ENCODE measurements at places on chromosomes 4 and X.

GRCh38 chr4:9611101-9611500, 166.9 kb downstream of the DEFB131A start:
- no peak for DNase-seq

DNA sequence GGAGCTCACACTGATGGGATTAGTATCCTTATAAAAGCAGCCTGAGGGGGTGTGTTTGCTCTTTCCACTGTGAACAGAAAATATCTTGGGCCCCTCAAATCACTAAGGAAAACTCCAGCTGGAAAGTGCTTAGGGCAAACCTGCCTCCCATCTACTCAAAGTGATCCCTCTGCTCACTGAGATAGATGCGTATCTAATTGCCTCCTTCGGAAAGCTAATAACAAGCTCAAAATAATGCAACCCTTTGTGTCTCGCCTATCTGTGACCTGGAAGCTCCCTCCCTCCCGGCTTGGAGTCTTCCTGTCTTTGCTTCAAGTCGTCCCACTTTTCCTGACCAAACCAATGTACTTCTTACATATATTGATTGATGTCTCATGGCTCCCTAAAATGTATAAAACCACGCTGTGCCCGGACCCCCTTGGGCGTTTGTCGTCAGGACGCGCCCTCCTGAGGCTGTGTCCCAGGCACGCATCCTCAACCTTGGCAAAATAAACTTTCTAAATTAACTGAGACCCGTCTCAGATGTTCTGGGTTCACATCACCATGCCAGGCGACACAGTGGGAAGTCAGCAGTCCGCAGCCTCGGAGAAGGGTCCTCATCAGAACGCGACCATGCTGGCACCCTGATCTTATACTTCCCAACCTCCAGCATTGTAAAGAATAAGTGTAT, 34.1 kb upstream of the SORCS2 start:
- DNase-seq: no peak

DNA sequence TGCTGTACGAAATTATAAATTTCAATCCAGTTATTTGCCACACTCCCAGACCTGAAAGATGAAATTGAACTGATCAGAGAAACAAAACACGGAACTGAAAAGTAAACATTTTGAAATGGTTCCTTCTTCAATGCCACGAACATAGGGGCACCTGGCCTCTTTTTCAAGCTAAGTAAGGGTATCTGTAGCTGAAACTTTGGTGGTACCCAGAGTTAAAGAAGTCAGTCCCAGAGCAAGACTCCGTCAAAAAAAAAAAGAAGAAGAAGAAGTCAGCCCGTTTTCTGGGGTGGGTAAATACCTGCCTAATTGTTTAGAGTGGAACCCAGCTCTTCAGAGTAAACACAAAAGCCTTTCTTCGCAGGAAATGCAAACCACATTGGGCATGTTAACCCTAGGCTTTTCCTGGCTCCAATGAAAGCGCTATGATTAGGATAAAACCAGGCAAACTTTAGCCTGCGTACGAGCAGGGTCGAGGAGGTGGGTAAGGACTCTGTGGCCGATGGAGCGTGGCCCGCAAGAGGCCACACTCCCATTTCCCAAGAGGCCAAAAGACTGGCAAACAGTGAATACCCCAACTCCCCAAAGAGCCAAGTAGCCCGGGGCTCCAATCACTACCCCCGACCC, 1.3 kb downstream of the ANTXR2 start:
- DNase-seq: no peak

DNA sequence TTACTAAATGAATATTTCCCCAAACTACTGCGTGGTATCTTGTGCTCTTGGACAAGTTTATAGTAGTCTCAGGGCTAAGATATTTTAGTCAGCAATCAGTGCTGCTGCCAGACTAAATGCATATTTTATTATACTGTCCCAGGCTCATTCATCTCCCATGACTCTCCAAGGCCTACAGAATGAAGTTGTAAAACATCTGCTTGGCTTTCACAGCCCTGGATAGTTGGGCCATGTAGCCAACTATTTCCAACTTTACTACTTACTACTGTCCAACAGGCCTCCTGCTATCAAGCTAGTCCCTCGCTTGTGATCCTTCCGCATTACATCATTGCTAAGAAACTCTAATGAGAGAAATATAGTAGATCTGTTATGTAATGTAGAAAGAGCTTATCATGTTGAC, 31.4 kb downstream of the MAGEB16 start:
- DNase-seq: no peak

DNA sequence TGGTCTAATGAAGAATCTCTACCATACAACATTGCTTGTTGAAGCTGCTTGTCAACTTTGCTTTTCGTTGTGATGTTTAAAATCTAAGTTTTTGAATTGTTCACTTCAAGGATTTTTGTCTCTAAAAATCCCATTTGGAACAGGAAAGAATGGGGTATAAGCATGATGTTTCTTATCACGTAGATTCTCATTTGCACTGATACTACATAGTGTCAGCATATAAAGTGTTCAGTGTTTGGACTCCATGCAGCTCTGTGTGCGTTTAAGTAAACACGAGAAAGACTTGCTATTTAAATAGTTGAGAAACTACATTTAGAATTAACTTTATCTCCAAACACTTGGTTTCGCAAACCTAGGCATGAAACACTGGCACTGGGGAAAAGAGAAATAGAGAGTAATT, 452.5 kb downstream of the NKX6-1 start:
- DNase-seq: no peak

GRCh38 chr4:180923486-180923885, 1319.7 kb upstream of the TENM3 start:
- DNase-seq: no peak

GRCh38 chr4:156939801-156940200, 31.8 kb downstream of the PDGFC start:
- DNase-seq: no peak

DNA sequence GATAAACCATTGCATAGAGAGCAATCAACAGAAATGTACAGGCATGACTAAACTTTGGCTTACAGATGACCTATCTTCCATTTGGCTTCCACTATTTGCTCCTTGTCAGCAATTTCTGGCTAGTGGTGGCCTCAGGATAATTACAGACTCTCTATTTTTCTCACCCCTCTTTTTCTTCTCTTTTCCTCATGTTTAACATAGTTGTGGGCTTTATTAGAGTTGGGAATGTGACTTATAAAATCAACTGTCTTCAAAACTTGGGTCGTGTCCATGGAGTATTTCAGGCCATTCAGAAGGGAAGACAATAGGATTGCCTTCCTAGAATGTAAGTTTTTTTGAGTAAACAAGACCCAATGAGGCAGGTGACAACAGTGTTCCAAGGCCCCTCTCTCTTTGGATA, 236.2 kb downstream of the FRAS1 start:
- DNase-seq: no peak

GRCh38 chr4:56764775-56765174, 56.7 kb downstream of the SPINK2 start:
- DNase-seq: no peak

GRCh38 chrX:133781174-133781573, 204.2 kb downstream of the GPC3 start:
- no peak for DNase-seq

- no peak for DNase-seq
Observed at GRCh38 chrX:129955682-129956081, 26.8 kb upstream of the BCORL1 start.

- no peak for DNase-seq
Observed at GRCh38 chr4:55241461-55241860, 104.6 kb upstream of the SRD5A3 start.

GRCh38 chr4:153728660-153729059, 31.2 kb downstream of the RNF175 start:
- no peak for DNase-seq

- no peak for DNase-seq
Observed at GRCh38 chr4:128244379-128244778, 43.2 kb downstream of the PGRMC2 start.

GRCh38 chrX:137101273-137101990, 67.6 kb upstream of the GPR101 start:
- no peak for DNase-seq

GRCh38 chr4:158580064-158580463, 58.4 kb downstream of the RXFP1 start:
- DNase-seq: no peak

GRCh38 chrX:78624426-78624825, 34.7 kb downstream of the RTL3 start:
- no peak for DNase-seq

GRCh38 chr4:119204916-119205315, 7.6 kb upstream of the USP53 start:
- no peak for DNase-seq

GRCh38 chr4:67475155-67475554, 70.1 kb downstream of the CENPC start:
- DNase-seq: no peak

DNA sequence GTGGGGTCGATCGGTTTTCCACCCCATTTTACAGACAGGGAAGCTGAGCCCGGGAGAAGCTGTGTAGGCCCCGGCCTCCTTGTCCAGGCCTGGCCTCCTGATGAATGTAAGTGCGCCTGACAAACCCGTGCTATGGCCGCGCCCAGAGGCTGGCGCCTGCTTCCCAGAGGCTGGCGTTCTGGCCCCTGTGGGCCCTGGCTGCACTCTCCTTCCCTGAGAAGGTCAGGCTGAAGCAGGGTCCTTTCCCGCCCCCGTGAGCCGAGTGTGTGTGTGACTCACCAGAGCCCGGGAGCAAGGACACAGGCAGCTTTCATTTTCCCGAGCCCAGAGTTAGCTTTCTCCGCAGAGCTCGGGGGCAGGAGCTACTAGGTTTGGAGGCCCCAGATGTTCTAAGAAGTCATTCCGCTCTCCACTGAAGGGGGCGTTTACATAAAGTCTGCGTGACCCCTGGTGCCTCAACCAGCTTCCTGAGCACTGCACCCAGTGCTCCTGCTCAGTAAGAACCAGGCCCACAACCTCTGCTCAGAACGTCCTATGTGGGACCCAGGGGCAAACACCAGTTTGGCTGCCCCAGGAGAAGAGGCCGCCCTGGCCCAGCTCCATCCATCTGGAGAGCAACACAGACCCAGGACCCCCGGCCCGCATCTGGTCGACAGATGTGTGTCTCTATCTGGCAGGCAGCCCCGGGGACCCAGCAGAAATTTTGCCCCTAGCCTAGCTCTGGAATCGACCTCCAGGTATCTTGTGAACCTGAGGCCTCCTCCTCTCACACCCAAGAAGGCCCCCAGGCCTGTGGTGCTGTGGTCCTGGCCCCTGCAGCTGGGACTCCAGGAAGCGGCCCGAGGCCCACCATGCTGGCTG, 13.6 kb downstream of the UVSSA start:
- no peak for DNase-seq

DNA sequence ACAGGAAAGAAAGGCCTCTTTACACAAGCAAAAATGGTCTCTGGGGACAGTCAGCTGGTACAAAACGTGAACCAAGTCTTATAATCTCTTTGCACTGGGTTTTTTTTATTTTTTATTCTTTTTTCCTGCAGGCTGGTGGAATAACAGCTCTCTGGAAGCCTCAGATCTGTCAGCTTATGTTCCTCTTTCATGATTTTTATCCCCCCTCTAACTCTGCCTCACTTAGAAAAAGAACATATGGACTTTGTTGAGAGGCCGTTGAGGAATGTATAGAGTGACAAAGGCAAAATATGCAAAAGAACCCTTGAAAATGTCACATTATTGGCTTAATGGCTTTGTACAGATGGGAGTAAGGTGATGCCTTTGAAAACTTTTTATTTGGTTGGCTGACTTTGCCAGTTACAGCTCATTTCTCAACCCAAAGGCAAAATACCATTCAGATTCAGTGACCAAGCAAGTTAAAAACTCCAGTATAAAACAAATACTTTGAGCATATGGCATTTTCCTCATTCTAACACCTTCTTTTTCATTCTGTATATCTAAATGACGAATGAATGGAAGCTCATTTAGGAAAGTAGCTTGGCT, 111.1 kb downstream of the RNF150 start:
- DNase-seq: no peak

DNA sequence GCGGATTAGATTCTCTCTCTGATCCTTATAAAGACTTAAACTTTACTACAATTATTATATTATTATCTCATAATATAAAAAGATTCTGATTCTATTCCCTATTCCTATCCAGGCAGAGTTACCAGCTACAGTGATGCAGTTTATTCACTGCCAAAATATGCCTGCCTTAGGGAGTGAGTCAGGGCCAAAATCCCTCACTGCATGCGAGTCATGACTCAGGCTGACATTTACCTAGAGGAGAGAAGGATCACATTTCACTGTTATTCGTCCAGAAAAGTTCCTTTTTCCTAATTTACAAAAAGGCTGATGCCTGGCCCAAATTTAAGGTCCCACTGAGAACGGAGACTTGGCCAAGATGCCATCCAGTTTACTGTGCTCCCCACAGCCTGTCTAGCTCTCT, 168.5 kb upstream of the LDB2 start:
- DNase-seq: no peak

DNA sequence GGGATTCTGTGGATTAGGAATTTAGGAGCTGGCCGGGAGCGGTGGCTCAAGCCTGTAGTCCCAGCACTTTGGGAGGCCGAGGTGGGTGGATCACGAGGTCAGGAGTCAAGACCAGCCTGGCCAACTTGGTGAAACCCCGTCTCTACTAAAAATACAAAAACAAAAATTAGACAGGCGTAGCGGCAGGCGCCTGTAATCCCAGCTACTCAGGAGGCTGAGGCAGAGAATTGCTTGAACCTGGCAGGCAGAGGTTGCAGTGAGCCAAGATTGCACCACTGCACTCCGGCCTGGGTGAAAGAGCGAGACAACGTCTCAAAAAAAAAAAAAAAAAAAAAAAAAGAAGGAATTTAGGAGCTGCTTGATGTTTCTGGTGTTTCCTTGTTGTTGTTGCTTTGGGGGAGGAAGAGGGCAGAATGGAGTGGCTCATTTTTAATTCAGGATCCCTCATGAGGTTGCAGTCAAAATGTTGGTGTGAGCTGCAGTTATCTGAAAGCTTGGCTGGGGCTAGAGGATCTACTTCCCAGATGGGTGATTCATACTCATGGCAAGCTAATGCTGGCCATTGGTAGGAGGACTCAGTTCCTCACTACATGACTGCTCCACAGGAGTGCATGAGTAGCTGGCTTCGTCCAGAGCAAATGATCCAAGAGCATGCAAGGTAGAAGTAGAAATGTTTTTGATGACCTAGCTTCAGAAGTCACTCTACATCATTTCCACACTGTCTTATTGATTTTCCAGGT, 26.5 kb upstream of the JADE1 start:
- no peak for DNase-seq

GRCh38 chr4:48752726-48753125, 27.4 kb downstream of the FRYL start:
- no peak for DNase-seq

GRCh38 chrX:22338740-22339139, 66.0 kb downstream of the CBLL2 start:
- DNase-seq: no peak

- no peak for DNase-seq
Observed at GRCh38 chrX:145910017-145910416, 92.4 kb downstream of the SLITRK2 start.
